Psoas muscle (tissue), 8 donors: ENCODE measurements at places on chromosomes 11 and 22. TPM values are rescaled to one million over a fixed set of nuclear protein-coding genes. Genes with fewer than 3 reads are reported as not detected.

GRCh38 chr11:2805388-2806056 lies 80.1 kb downstream of the CDKN1C start:
- peak overlapping the region; percentile 50 for H3K27ac ChIP-seq
- no peak for DNase-seq
- no peaks in the 10 kb centered on the region for H3K27me3 ChIP-seq
- H3K36me3 ChIP-seq: no peaks in the 10 kb centered on the region
- H3K4me3 ChIP-seq: no peak overlapping the region

- DNase-seq: no peak
- H3K27me3 ChIP-seq: no peaks in the 10 kb centered on the region
- H3K36me3 ChIP-seq: no peaks in the 10 kb centered on the region
Measured at GRCh38 chr11:88212300-88212699, 37.1 kb upstream of the RAB38 start.

CREB3L1 gene
- 2.2 TPM for total RNA-seq

DNA sequence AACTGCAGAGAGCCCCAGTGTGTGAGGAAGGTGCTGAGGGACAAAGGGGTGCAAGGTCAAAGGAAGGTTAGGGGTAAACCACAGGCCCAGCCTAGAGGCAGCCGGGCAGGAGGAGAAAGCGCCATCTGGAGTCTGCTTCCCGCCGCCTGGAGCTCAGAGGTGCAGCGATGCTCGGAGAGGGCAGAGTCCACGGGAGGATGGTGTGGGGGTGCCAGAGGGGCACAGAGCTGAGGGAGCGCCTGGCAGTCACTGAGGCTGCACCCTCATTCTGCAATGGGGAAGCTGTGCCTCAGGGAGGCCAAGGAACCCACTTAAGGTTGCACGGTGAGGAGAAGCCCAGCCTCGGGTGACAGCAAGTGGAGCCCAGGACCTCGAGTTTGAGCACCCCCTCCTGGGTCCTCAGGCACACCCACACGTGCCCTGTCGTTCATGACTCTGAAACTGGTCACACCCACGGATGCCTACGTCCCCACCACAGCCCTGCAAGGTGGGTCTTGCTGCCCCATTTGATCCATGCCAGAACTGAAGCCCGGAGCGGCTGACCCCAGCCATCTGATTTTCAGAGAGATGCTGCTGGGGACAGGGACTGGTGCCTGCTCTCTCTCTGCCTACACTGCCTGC lies 1.6 kb downstream of the IL2RB start:
- no peaks in the 10 kb centered on the region for H3K36me3 ChIP-seq
- H3K27me3 ChIP-seq: no peaks in the 10 kb centered on the region
- H3K4me3 ChIP-seq: no peak overlapping the region
- H3K4me1 ChIP-seq: no peaks in the 10 kb centered on the region

DNA sequence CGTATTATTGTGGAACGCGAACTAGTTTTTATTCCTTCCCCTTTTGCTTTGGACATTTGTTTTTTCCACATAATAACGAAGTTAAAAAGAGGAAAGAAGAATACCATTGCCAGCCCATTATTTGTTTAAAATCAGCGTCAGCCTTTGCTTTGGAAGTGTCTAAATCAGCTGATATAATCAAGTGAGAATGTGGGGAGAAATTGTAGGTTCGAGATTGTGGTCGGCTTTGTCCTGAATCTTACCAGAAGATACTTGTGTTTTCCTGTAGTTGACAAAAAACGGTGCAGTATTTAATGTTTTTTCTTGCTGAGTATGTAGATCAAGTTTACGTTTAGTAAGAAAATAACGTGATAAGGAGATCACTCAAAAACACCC lies 935 bp downstream of the ZNF143 start:
- peak overlapping the region; percentile 98 for H3K27ac ChIP-seq
- H3K36me3 ChIP-seq: no peaks in the 10 kb centered on the region
- H3K4me3 ChIP-seq: peak overlapping the region; percentile 79
- no peak for DNase-seq
- peaks cover 14% of the 10 kb centered on the region for H3K4me1 ChIP-seq
- no peaks in the 10 kb centered on the region for H3K27me3 ChIP-seq

ACR gene
- total RNA-seq: 0.26 TPM

- H3K27ac ChIP-seq: peak overlapping the region; percentile 90
- peaks cover 6% of the 10 kb centered on the region for H3K4me1 ChIP-seq
- H3K27me3 ChIP-seq: no peaks in the 10 kb centered on the region
- H3K36me3 ChIP-seq: peaks cover 31% of the 10 kb centered on the region
- peak overlapping the region; percentile 95 for H3K4me3 ChIP-seq
Measured at GRCh38 chr11:64358536-64358906, 441 bp upstream of the RPS6KA4 start.

ANGPTL5 gene
- total RNA-seq: 0.15 TPM

PLAAT3 gene
- total RNA-seq: 102 TPM

CWC15 gene
- 81.4 TPM for total RNA-seq

MS4A4E gene
- 0.60 TPM for total RNA-seq

LMNTD2 gene
- total RNA-seq: not detected

GRCh38 chr11:103803062-103803461 lies 233.4 kb upstream of the DDI1 start:
- no peak for DNase-seq
- H3K27me3 ChIP-seq: no peaks in the 10 kb centered on the region
- no peak overlapping the region for H3K4me3 ChIP-seq
- H3K27ac ChIP-seq: no peak overlapping the region

GRCh38 chr22:42772647-42773046 lies 52.0 kb upstream of the A4GALT start:
- H3K27ac ChIP-seq: no peak overlapping the region
- no peaks in the 10 kb centered on the region for H3K27me3 ChIP-seq
- no peak for DNase-seq

ENTHD1 gene
- not detected for total RNA-seq

- no peak for DNase-seq
- H3K27ac ChIP-seq: no peak overlapping the region
- no peak overlapping the region for H3K4me3 ChIP-seq
- H3K27me3 ChIP-seq: no peaks in the 10 kb centered on the region
- H3K4me1 ChIP-seq: no peaks in the 10 kb centered on the region
- no peaks in the 10 kb centered on the region for H3K36me3 ChIP-seq
Measured at GRCh38 chr22:44782363-44782963, 30.1 kb downstream of the ARHGAP8 start.

- H3K4me3 ChIP-seq: no peak overlapping the region
- no peaks in the 10 kb centered on the region for H3K36me3 ChIP-seq
Measured at GRCh38 chr11:100785148-100785983, 98.3 kb downstream of the ARHGAP42 start.

- H3K27me3 ChIP-seq: no peaks in the 10 kb centered on the region
- no peak overlapping the region for H3K4me3 ChIP-seq
- DNase-seq: no peak
- no peak overlapping the region for H3K27ac ChIP-seq
- no peaks in the 10 kb centered on the region for H3K4me1 ChIP-seq
- H3K36me3 ChIP-seq: no peaks in the 10 kb centered on the region
Measured at GRCh38 chr22:33242078-33242477, 183.9 kb upstream of the SYN3 start.

CALCA gene
- 0.34 TPM for total RNA-seq

GRCh38 chr11:113447621-113448315 lies 27.4 kb downstream of the DRD2 start:
- no peak overlapping the region for H3K4me3 ChIP-seq
- no peak overlapping the region for H3K27ac ChIP-seq
- H3K4me1 ChIP-seq: no peaks in the 10 kb centered on the region
- H3K36me3 ChIP-seq: no peaks in the 10 kb centered on the region
- H3K27me3 ChIP-seq: no peaks in the 10 kb centered on the region

NCF4 gene
- total RNA-seq: 4.3 TPM

GRCh38 chr22:30089655-30089974 lies 9.4 kb downstream of the HORMAD2 start:
- H3K4me3 ChIP-seq: no peak overlapping the region
- H3K36me3 ChIP-seq: no peaks in the 10 kb centered on the region
- no peak for DNase-seq
- no peaks in the 10 kb centered on the region for H3K4me1 ChIP-seq
- no peak overlapping the region for H3K27ac ChIP-seq
- no peaks in the 10 kb centered on the region for H3K27me3 ChIP-seq

- peak overlapping the region; percentile 59 for H3K4me3 ChIP-seq
- peak; percentile 50 for DNase-seq
- H3K27ac ChIP-seq: no peak overlapping the region
- H3K36me3 ChIP-seq: no peaks in the 10 kb centered on the region
- H3K4me1 ChIP-seq: peaks cover 21% of the 10 kb centered on the region
Measured at GRCh38 chr11:128686745-128687177, 7.1 kb upstream of the FLI1 start.

MMP13 gene
- not detected for total RNA-seq

GRCh38 chr11:115199481-115200069 lies 304.6 kb downstream of the CADM1 start:
- H3K36me3 ChIP-seq: no peaks in the 10 kb centered on the region
- no peak overlapping the region for H3K27ac ChIP-seq
- DNase-seq: no peak
- H3K4me1 ChIP-seq: peaks cover 10% of the 10 kb centered on the region

FKBP2 gene
- total RNA-seq: 19.5 TPM

DNA sequence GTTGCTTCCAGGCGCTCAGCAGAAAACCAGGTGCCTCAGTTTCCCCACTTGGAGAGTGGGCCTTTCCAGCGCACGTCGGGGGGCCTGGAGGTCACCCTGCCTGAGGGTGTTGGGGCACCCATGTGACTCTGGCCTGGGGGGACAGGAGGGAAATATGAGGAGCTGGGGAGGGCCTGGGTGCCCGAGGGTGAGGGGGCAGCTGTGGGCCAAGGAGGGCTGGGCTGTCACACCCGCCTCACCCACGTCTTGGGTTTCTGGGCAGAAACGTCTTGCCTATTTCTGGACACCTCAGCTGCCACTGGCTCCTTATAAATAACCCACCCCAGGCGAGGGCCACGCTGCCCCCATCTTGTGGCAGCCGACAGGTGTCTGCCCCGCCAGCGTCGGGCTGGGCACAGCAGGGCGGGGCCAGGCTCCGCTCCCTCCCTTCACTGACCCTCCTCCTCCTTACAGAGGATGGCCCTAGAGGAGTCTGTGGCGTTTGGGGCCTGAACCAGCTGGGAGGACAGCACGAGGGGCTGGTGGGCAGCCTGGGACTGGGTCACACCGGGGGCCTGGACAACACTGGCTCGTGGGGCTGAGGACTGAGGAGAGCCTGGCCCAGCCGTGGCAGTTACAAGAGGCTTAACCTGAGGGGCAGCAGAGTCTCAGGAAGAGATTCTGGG lies 1.5 kb downstream of the TNNT3 start:
- H3K36me3 ChIP-seq: peaks cover 32% of the 10 kb centered on the region
- peaks cover 91% of the 10 kb centered on the region for H3K4me1 ChIP-seq
- H3K4me3 ChIP-seq: peak overlapping the region; percentile 75
- DNase-seq: peak; percentile 57
- no peaks in the 10 kb centered on the region for H3K27me3 ChIP-seq
- peak overlapping the region; percentile 94 for H3K27ac ChIP-seq
